ENCODE measurements at places on chromosomes 13 and 19.

DNA sequence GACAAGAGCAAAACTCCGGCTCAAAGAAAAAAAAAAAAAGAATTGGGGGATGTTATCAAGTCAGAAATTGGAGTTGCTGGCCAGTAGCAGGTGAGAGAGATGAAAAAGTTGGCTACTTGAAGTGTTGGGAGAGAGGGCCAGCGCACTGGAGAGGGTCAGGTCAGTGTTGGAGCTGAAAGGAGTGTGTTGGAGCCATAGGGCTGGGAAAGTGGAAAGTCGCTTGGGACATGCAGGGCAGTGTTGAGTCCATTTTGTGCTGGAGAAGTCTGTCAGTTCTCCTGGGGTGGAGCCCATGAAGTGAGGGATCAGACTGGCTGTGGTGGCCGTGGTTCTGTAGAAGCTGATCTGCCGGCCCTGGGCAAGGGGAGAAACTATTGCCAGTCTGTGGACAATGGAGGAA lies 1.7 kb downstream of the PPP1R37 start:
- DNase-seq, result no peak

DNA sequence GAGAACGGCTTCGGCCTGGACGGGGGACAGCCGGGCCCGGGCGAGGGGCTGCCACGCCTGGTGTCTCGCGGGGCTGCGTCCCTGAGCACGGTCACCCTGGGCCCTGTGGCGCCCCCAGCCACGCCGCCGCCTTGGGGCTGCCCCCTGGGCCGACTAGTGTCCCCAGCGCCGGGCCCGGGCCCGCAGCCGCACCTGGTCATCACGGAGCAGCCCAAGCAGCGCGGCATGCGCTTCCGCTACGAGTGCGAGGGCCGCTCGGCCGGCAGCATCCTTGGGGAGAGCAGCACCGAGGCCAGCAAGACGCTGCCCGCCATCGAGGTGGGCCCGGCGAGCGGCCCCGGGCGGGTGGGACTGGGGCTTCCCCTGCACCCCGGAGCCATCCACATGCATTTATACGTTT lies 10.7 kb downstream of the RELB start:
- no peak for DNase-seq

DNA sequence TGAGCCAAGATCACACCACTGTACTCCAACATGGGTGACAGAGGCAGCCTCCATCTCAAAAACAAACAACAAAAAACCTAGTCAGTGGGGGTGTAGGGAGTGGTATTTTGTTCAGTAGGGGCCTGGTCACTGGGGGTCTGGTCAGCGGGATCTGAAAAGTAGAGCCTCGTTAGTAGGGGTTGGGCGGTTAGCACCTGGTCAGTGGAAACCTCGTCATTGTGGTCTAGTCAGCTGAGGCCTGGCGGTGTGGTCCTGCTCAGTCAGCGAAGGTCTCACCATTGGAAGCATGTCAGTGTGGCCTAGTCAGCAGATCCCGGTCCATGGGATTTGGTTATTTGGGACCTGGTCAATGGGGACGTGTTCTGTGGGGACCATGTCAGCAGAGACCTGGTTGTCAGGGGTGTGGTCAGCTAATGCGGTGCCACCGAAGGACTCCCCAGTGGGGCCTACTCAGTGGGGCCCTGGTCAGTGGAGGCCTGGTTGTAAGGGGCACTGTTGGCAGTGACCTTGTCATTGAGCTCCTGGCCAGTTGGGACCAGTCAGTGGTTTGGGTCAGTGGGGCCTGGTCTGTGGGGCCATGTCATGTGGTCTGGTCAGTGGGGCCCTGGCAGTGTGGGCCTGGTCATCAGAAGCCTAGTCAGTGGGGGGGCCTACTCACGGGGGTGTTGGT lies 63.0 kb upstream of the TPM4 start:
- DNase-seq, result no peak

DNA sequence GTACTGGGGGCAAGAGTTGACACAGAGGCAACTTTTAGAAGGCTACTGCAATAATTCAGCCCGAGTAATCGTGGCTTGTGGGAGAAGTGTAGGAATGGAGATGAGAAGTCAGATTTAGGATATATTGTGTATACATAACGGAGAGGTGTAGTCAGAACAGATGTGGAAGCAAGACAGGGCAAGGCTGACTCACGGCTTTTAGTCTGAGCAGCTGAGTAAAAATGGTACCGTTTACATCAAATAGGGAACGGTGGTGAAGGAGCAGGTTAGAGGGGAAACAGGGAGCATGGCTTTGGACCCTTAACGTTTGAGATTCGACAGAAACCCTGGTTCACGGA lies 796 bp upstream of the LSM14A start:
- no peak for DNase-seq

DNA sequence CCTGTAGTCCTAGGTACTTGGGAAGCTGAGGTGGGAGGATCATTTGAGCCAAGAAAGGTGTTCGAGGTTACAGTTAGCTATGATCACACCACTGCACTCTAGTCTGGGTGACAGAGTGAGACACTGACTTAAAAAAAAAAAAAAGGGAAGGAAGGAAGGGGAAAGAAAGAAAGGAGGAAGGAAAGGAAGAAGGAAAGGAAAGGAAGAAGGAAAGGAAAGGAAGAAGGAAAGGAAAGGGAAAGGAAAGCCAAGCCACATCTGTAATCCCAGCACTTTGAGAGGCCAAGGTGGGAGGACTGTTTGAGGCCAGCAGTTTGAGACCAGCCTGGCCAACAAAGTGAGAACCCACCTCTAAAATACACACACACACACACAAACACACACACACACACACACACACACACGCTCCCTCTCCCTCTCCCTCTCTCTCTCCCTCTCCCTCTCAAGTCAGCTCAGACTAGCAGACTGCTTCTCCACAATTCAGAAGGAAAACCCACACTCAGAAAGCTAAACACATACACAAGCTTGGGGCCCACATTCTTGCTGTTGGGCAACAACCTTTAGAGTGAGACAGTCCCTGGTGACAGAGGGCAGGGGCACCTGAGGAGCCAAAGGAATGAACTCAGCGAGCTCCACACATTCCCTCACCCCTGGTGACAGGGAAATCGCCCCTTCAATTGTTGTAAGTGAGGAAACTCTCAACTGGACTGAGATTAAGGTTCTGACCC lies 2.7 kb downstream of the ZNF709 start:
- no peak for DNase-seq

DNA sequence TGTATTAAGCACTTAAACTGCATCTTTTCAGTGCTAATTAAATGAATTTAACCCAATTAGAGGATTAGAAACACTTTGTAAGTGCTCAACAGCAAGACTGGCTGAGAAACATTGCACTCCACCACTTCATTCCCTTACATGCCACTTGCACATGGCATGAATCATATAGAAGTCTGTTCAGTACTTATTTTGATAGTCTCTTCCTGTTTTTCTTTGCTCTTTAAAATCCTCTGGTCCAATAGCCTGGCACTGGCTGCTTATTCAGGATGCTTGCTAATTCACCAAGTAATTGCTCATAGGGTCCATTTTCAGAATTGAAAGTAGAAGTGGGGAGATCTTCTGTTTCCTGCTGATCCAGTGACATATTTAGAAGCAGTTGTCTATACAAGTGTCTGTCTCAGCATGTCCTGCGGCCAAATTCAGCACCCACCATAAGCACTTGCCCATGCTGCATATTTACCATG lies 900.1 kb downstream of the PCDH9 start:
- DNase-seq, result no peak

DNA sequence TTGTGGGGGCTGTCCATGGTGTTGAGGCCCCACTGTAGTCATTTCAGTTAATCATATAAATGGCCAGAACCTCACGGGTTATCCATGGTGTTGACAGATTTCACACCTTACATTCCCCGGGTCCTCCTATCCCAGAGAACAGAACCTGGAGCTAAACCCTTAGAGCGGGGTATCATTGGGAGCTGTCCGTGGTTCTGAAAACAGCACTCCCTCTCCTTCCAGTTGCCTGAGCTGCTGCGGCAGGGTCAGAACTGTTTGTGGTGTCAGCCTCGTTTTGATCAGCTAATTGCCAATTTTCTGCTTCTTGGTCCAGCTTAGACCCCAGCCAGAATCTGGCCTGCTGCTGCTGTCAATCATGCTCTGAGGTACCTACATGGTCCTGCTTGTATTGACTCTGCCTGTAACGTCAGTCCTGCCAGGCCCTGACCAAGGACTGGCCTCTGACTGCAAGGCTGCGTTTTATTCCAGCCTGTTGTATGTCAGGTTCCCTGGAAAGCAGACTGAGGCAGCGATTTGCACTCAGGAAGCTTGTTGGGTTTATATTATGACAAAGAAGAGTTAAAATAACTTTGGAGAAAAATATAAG lies 55.8 kb upstream of the KCTD15 start:
- no peak for DNase-seq

DNA sequence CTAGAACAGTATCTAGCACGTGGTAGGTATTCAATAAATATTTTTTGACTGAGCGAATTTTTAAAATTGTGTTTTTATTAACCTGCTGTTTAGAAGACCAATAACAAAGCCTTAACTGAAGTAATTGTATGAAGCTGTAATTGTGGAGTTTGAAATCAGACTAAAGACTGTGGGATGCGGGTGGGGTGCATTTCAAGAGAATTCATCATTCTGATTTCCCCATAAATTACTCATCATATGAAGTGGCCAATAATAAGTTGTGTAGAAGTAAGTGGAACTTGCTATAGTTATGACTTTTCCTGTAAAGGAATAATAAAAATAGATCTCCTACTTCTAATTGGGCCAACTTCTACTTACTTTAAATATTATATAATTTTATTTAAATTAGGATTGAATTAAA lies 449.3 kb downstream of the PCDH9 start:
- no peak for DNase-seq

DNA sequence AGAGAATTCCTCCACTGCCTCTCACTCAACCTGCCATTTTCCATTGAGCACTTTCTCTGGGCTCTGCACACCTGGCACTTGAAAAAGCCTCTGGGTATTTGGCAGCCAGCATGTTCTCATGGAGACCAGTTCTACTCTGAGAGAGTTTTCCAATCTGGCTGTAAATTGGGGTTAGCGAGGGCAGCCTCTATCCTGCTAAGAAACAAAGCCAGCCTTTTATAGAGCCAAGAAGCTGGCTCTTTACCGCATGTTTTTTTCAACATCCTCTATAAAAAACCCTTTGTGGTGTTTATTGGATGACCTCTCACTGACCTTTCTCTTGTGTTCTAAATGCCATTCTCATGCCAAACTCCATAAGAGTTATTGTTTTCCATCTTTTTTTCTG lies 52.6 kb upstream of the RCBTB2 start:
- DNase-seq, result no peak

DNA sequence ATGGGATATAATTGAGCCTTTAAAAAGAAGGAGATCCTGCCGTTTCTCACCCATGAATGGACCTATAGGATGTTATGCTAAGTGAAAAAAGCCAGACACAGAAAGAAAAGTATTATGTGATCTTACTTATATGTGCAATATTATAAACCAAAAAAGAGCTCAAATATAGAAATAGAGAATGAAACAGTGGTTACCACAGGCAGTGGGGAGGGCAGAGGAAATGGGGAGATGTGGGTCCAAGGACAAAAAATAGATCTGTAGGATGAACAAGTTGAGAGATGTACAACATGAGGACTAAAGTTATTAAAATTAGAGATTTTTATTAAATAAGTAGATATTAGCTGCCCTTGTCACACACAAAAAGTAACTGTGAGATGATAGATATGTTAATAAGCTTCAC lies 29.1 kb downstream of the TDRD3 start:
- DNase-seq, result no peak

DNA sequence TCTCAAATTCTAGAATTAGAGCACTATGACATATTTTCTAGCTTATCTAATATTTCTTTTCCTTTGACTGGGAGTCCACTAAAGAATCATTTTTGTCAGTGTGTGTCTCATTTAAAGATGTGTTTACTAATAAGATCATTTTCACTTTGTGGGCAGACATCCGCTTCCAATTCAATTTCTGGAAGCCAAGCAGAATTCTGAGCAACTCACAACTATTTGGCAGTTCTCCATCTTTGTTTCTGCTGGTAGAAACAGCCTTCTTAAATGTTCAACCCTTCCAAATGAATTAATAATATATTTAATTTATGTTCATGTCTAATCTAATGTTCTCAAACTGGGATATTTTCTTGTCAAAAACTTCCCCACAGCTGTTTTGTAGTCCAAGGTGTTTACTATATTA lies 411.8 kb downstream of the KCTD12 start:
- no peak for DNase-seq

DNA sequence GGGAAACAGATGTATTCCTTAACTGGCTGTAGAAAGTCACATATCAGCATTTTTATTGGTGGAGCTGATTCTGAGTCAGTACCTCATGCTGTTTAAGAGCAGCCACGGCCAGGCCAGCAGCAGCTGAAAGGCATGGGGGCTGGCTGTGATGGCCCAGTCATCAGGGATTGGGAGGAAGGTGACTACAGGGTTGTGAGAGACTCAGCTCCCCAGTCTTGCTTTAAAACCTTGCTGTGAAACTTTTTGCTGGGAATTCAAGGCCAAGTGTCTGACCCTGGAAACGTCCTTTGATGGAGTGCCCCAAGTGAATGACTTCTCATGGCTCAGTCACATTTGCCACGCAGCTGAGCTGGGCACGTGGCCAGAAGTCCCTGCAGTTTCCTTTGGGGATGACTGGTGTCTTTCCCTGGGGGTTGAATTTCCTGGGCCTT lies 39.1 kb upstream of the RNF113B start:
- no peak for DNase-seq

- no peak for DNase-seq
Observed at GRCh38 chr13:105050686-105051085, 1484.8 kb downstream of the EFNB2 start.

DNA sequence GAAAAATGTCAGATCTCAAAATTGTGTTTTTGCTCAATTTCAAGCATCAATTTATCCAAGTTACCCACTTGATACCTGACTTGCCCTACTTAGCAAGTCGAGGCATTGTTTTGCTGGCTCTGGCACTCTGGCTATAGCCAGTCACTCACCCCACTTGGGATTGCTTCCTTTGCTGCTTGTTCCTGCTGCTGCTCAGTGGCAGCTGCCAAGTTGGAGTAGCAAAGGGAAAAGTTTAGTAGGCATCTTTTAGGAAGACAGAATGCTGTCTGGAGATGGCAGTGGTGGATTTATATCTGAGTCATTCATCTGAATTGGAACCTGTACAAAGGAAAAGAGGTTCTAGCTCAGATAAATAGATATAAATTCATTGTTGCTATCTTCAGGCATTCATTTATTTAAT lies 41.2 kb downstream of the PCCA start:
- no peak for DNase-seq

GRCh38 chr19:39906820-39907611 lies 27.4 kb downstream of the FCGBP start:
- DNase-seq, result no peak

DNA sequence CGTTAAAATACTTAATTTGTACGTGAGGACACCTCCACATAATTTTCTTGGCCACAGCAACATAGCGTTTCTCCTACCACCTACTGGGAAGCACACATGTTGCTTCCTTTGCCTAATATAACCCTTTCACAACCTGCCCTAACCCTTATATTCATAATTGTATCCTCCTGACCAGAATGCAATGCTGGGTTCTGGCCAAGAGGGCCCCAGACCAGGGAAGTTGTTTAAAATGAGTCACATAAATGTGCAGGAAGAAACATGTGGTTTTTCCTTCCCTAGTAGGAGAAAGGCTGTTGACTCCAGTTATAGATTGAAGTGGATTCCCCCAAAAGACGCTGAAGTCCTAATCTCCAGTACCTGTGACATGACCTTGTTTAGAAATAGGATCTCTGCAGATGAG lies 187.3 kb downstream of the NUFIP1 start:
- no peak for DNase-seq

GRCh38 chr19:58182577-58182988 lies 278 bp upstream of the ZNF274 start:
- no peak for DNase-seq

GRCh38 chr19:15911599-15912235 lies 13.8 kb upstream of the CYP4F2 start:
- DNase-seq, result no peak

Measured in NCI-H187 (cell line).